ENCODE measurements at places on chromosomes 2 and 18.

- no peak for DNase-seq
Measured at GRCh38 chr2:176172007-176172894, 15.1 kb downstream of the HOXD3 start.

DNA sequence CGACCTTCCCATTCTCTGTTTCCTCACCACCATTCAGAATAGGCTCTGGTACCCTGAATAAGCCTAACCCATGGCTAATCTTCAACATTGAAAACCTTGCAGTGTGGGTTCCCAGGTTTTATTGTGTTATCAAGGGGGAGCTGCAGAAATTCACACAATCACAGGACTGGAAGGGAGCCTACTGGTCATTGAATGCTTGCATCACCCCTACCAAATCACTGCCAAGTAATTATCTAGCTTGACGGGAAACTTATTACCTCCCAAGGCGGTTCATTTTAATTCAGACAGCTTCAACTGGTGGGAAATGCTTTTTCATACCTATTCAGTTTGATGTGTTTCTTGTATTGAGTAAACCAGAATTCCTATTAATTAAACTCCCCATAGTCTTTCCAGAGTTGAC is 33.6 kb upstream of the EFEMP1 start:
- DNase-seq, result no peak

GRCh38 chr2:223723954-223724411 is 113.4 kb downstream of the AP1S3 start:
- DNase-seq, result no peak

- DNase-seq, result no peak
Measured at GRCh38 chr2:190564838-190565237, 30.3 kb upstream of the NEMP2 start.

- DNase-seq, result no peak
Measured at GRCh38 chr2:1744446-1745170, at the start of gene PXDN. TSS of gene PXDN (minus strand) at chr2:1744515. CDS start at chr2:1744455, 60 bp downstream.

- no peak for DNase-seq
Measured at GRCh38 chr2:144560251-144560650, 40.3 kb upstream of the ZEB2 start.

DNA sequence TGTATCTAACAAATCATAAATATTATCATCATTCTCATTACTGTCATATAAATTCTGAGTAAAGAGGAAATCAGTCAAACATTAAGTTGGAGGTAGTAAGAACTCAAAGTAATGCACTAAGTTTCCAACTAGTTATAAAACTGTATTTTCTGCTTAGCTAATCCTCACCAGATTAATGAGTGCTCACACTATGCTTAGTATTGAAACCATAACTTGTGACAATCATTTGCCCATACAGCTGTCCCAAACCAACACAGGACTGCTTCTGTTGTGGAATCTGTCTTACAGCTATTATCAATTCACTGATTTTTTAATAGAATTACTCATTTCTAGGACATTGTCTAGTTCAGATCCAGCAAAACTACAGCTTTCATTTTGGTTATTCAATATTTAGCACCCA is 41.5 kb upstream of the TANK start:
- no peak for DNase-seq

- DNase-seq, result no peak
Measured at GRCh38 chr18:24049142-24049541, 34.6 kb downstream of the TTC39C start.

DNA sequence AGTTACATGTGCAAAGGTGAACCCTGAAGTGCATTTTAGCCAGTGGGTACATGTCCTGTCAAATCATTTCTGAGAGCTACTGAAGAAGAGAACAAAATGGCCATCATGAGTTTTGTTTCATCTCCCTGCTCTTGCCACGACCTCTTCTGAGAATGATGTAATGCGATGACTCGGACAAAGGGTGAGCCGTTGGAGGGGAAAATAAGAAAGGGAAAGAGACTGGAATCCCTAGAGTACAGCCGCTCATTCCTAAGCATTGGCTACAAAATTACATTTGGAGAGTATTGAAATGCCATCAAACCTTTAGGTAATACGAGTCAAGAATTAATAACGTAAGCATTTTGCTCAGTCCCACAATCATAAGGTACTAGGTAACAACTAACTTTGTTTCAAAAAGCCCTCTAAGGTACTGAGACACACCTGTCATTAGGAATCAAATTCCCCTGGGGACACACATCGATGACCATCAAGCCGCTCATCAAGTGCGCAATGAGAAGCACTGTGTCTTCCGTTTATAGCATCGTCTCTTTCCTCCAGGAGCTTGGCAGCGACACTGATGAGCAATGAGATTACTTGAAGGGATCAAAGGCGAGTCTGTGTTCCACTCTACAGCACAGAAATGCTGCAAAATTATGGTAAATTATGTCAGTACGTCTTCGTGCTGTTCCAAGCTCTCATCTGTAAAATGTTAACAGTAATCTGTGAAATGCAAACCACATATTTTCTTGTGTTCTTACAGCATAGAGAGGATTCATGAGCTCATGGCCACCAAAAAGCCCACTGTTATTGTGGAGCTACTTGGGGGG is 97.3 kb upstream of the PIEZO2 start:
- DNase-seq, result no peak
